ENCODE measurements at places on chromosomes 11 and 22. TPM values are rescaled to one million over a fixed set of nuclear protein-coding genes. Genes with fewer than 3 reads are reported as not detected.

PIH1D2 gene
- 5.5 TPM for total RNA-seq

CCDC89 gene
- 3.2 TPM for total RNA-seq

GRCh38 chr11:30326906-30327305 is 4.0 kb downstream of the ARL14EP start:
- DNase-seq, result no peak
- H3K27ac ChIP-seq, result peak overlapping the region; percentile 16
- H3K36me3 ChIP-seq, result peaks cover 12% of the 10 kb centered on the region

DNA sequence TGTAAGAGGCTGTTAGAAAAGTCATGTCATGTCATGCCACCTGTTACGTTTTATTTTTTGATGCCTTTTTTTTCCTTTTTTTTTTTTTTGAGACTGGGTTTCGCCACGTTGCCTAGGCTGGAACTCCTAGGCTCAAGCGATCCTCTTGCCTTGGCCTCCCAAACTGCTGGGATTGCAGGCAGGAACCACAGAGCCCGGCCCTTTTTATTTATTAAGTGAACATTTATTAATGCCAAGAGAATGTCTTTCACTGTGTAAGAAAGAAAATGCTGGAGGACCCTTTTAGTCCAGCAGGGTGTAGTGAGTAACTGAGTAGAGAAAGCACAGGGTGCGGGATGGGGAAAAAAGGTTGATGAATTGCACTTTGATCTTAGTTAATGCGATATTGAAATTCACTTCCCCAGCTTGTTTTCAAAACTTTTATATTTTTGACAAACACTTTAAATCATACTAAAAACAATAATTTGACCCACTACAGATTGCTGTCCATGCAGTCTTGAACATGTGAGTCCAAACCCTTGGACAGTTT is 2.3 kb upstream of the XBP1 start:
- peaks cover 29% of the 10 kb centered on the region for H3K4me1 ChIP-seq
- peaks cover 8% of the 10 kb centered on the region for H3K36me3 ChIP-seq
- no peak for DNase-seq
- H3K4me3 ChIP-seq, result peak overlapping the region; percentile 74
- peak overlapping the region; percentile 99 for H3K27ac ChIP-seq

- H3K36me3 ChIP-seq, result no peaks in the 10 kb centered on the region
- H3K27me3 ChIP-seq, result no peaks in the 10 kb centered on the region
- H3K4me1 ChIP-seq, result no peaks in the 10 kb centered on the region
- DNase-seq, result no peak
- no peak overlapping the region for H3K27ac ChIP-seq
Measured at GRCh38 chr11:124460459-124460858, 15.0 kb upstream of the OR8B8 start.

- no peaks in the 10 kb centered on the region for H3K27me3 ChIP-seq
- H3K27ac ChIP-seq, result peak overlapping the region; percentile 55
- no peak overlapping the region for H3K4me3 ChIP-seq
- H3K36me3 ChIP-seq, result peaks cover 12% of the 10 kb centered on the region
- no peak for DNase-seq
Measured at GRCh38 chr11:114148013-114148382, 88.5 kb downstream of the ZBTB16 start.

DNA sequence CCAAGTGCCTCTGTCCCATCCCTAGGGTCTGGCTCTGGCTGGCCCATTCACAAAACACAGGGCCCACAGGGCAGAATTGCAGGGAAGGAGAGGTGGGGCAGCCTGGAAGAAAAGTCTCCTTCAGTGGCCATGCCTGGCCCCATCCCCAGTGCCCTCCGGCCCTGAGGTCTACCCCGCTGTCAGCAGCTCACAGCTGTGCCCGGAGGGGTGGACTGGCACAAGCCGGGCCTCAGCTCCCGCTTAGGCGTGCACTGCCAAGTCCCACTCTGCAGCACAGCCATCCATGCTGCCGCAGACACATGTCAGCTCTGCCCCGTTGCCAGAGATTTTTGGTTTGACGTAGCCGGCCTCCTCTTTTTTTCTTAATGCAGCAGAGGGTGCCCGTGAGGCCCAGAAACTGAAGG is 3.9 kb upstream of the SCN2B start:
- DNase-seq, result peak; percentile 53
- no peak overlapping the region for H3K27ac ChIP-seq
- no peak overlapping the region for H3K4me3 ChIP-seq
- H3K4me1 ChIP-seq, result peaks cover 6% of the 10 kb centered on the region
- no peaks in the 10 kb centered on the region for H3K27me3 ChIP-seq

GRCh38 chr11:14346303-14346955 is 12.6 kb downstream of the RRAS2 start:
- no peaks in the 10 kb centered on the region for H3K27me3 ChIP-seq
- no peaks in the 10 kb centered on the region for H3K36me3 ChIP-seq
- H3K4me3 ChIP-seq, result no peak overlapping the region
- H3K27ac ChIP-seq, result no peak overlapping the region
